Hematopoietic multipotent progenitor cell treated with erythropoietin and hydrocortisone succinate and interleukin-3 and kit ligand, for 15 days (in vitro differentiated cells): ENCODE measurements at places on chromosomes 12 and 14.

DNA sequence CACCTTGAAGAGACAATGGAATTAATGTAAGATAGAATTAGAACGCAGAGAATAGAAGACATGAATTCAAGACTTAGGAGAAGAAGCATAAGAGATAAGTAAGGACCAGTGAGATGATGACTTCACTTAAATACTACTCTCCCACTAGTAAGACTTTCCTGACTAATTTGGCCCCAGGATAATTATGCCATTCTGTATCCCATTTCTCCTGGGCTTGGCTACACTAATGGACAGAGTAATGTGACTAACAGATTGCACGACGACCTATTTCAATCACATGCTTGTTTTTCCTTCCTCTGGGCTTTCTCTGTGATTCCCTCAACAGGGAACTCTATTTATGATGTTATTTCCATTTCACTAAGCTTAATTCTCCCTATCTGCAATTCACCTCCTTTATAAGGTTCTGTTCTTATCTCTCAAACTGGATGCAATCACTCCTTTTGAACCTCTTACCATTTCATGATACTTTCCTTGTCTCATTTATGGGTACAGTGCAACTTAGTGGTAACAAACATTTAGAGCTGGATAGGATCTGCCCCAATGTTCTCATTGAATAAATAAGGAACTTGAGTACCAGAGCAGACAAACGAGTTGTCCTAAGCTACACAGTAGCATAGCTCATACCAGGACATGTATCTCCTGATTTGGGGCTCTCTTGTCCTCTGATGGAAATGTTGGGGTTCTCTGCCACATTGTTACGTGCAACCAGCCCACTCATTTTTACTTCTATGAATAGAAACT is 102.7 kb downstream of the BTG1 start:
- no peak for DNase-seq

- DNase-seq, result no peak
Measured at GRCh38 chr12:14849661-14850060, 6.3 kb upstream of the ART4 start.

- DNase-seq, result no peak
Measured at GRCh38 chr12:94575024-94575423, 75.3 kb downstream of the TMCC3 start.

DNA sequence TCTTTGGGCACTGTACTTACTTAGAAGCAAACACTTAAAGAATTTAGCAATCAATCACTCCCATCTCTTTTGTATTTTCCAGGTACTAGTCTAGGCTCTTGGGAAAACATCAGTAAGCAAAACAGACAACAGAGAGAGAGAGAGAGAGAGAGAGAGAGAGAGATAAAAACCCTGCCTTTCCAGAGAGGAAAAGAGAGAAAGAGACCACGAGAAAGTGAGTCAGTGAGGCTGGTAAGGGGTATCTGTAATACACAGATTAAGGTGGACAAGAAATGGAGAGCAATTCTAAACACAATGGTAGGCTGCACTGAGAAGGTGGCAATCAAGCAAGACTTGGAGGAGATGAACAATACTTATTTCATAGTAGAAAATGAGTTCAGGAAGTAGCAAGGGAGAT is 119.9 kb upstream of the OVCH1 start:
- no peak for DNase-seq

DNA sequence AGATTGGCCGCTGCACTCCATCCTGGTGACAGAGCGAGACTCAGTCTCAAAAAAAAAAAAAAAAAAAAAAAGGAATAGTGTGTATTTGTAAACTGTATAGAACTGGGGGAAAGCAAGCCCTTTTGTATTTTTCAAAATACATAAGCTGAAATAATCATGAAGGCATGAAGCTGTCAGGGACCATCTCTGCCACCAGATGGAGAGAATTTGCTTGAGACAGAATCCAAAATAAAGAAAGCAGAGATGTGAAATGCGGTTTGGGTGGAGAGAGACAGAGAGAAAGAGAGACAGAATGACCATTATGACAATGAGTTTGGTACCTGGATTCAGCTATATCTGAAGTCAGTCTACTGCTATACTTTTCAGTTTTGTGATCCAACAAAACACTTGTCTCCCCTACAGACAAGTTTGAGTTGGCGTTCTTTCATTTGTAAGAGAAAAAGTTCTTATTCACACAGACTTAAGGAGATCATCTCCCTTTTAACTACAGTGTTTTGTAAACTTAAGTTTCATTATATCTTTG is 155.7 kb upstream of the LRIG3 start:
- DNase-seq, result no peak

GRCh38 chr12:45732250-45732649 is 2.7 kb downstream of the ARID2 start:
- peak; percentile 23 for DNase-seq

DNA sequence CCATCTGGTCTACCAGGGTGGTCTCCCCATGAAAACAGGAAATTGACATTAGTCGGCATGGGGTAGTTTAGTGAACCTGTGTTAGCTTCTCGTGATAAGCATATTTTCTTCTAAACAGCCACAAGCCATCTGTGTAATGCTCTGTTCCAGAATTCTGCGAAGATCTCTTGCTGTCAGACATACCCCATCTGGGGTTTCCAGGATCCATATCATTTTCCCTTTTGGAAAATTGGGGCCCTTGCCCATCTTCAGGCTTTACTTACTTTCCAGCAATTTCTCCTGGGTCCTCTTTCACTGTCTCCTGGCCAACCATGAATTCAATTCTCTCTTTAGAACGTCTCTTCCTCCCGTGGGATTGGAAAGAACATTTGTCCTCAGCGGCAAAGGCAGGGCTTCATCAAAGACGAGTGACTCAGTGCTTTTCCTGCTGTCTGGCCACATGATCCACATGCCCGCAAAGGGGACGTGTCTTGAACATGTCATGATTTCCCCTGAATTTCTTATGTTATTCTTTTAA is 21.4 kb upstream of the NCOR2 start:
- DNase-seq, result no peak

- no peak for DNase-seq
Measured at GRCh38 chr12:34190054-34190453, 167.8 kb downstream of the ALG10 start.

- DNase-seq, result no peak
Measured at GRCh38 chr14:54727929-54728328, 161.0 kb downstream of the SAMD4A start.

DNA sequence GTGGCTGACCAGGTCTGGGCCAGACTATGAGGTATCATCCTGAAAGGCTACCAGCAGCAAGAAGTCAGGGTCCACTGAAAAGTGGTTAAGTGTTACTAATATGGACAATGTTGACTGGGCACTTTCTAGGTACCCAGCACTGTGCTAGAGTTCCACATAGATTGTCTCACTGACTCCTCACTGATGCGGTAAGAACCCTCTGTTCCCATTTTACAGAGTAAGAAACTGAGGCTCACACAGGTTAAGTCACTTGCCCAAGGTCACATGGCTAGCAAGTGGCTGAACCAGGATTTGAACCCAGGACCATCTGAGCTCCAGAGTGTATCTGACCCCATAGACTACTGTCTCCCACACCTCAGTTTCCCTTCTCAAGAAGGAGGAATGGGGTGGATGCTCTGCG is 4.6 kb upstream of the CCDC85C start:
- no peak for DNase-seq

DNA sequence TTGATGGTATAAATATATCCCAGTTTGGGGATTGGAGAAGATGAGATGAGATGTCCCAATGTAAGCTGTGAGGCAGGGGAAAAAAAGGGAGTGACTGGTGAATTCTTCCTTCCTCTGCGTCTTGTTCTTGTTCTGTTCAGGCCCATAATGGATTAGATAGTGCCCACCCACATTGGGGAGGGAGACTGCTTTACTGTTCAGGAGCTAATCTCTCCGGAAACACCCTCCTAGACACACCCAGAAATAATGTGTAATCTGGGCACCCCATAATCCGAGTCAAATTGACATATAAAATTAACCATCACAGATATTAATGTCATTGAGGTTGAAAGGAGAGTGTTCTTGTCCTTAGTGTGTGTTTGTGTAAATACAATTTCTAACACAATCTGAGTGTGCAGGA is 29.3 kb downstream of the ETV6 start:
- no peak for DNase-seq

DNA sequence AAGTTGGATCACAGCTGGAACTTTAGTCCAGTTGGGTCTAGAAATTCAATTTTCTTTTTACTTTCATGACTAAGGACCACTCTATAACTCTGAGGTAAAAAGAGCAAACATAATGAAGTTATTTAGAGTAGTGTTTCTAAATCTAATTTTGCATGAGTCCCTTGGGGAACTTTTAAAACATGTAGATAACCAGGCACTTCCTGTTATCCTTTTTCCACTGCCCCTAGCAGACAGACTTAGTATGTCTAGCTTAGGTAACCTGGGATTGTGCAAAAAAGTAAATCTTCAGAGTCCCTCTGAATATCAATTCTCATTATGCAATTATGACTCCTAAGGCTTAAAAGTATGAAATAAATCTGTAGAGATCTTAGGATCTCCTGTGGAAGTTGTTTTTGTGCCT is 371.2 kb downstream of the DIO2 start:
- no peak for DNase-seq

GRCh38 chr12:93231938-93232337 is 145.8 kb upstream of the NUDT4 start:
- no peak for DNase-seq

DNA sequence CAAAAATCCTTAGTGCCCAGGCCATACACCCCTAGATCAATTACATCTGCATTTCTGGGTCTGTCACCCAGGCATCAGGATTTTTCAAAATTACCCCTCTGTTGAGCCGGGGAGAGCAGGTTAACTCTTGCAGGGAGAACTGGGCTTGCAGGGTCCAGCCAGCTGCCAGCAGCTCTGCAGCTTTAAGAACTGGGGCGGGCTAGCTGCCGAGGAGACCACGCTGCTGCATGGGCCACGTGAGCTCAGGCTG is at the start of gene DGLUCY:
DGLUCY (plus strand) TSS at position 245 of the 250 bp plus-strand sequence. CDS start 46,222 bp downstream, outside the sequence.
- DNase-seq, result no peak

DNA sequence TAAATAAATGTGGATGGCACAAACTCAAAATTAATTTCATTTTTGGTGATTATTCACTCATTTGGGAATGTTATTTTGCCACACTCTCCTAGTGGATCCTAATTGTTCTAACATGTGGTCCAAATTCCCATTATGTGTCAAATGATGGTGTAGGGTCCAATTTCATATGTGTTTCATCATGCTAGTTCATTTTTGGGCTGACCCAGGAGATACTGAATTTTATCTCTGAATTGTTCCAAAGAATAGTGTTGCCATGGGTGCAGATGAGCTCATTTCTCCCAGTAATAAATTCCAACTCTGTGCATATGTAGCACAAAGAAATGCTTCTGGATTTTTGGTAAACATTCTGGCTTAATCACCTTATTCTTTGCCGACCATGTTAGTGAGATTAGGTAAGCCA is 23.5 kb upstream of the SEL1L start:
- no peak for DNase-seq

- no peak for DNase-seq
Measured at GRCh38 chr12:115606040-115606439, 671.5 kb downstream of the MED13L start.

DNA sequence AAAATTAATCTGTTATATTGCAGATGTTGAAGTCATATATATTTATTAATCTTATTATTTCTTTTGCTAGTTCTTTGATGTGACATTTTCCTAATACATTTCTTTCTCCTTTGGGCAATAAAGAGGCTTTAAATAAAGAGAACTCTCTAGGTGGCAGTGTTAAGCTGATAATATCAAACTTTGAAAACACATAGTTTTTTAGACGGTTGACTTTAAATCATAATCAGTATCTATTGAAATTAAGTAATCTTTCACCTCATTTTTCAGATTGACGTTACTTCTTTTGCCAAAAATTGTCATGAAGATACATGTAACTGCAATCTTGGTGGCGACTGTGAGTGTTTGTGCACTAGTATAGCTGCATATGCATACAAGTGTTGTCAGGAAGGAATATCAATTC is 130.8 kb upstream of the PTPRQ start:
- DNase-seq, result no peak

DNA sequence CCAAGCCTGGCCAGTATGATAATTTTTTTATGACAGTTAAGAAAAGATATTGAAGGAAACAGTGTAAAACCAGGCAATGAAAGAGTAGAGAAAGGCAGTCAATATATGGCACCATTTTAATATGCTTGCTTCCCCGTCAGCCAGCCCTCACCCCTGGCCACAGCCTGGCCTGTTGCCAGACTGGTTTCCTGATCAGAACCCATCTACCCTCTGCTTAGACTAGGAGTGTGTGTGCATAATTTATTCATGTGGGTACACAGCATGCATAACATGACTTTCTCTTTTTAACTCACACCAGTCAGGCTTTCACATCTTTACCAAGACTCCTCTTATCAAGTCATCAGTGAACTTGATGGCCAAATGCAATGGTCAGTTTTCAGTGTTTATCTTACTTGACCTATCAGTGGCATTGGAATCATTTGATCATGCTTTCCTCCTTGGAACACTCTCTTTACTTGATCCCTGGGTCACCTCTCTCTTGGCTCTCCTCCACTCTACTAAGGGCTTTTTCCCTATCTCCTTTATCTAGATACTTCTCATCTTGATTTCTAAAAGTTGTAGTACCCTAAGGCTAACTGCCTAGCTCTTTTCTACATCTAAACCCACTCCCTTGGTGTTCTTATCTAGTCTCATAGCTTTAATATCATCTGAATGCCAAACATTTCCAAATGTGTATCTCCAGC is 10.0 kb upstream of the GPR19 start:
- DNase-seq, result no peak
